Uterus (tissue), 4 donors: ENCODE measurements at places on chromosomes 5 and 9.
A peak's percentile ranks its signal among the peaks of the same experiment; 100 is the strongest.

GRCh38 chr9:125332527-125332926 lies 70.9 kb downstream of the GAPVD1 start:
- H3K36me3 ChIP-seq, result no peaks in the 10 kb centered on the region
- no peak for DNase-seq
- H3K4me1 ChIP-seq, result no peaks in the 10 kb centered on the region
- H3K27ac ChIP-seq, result no peak overlapping the region
- no peak overlapping the region for H3K4me3 ChIP-seq

- H3K27ac ChIP-seq, result no peak overlapping the region
- no peaks in the 10 kb centered on the region for H3K27me3 ChIP-seq
Measured at GRCh38 chr9:119009249-119009648, 360.0 kb downstream of the BRINP1 start.

DNA sequence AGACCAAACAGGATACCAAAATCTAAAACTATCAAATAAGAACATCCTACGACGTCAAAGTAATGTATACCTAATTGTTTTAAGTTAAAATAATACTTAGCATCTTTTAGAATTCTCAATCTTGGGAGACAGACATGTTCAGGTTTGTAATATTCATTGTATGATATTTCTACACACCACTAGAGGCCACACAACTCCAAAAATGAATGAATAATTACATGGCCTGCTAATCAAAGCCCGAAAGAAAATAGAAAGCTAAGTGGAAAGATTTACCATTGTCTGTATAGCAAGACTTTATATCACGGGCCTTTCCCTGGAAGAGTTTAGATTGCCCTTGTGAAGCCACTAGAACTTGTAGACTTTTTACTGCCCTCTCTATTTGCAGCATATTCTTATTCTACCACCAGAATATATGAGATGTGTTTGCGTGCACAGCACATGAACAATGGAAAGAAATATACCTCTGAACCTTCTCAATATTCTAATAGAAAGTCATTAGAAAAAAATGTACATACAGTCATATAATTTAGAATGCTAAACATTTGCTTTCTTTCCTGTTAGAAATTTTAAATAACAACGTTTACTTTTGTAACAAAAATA lies 380.1 kb upstream of the NUDT12 start:
- H3K4me1 ChIP-seq, result no peaks in the 10 kb centered on the region
- no peak for DNase-seq
- H3K4me3 ChIP-seq, result no peak overlapping the region
- no peak overlapping the region for H3K27ac ChIP-seq
- no peaks in the 10 kb centered on the region for H3K27me3 ChIP-seq

DNA sequence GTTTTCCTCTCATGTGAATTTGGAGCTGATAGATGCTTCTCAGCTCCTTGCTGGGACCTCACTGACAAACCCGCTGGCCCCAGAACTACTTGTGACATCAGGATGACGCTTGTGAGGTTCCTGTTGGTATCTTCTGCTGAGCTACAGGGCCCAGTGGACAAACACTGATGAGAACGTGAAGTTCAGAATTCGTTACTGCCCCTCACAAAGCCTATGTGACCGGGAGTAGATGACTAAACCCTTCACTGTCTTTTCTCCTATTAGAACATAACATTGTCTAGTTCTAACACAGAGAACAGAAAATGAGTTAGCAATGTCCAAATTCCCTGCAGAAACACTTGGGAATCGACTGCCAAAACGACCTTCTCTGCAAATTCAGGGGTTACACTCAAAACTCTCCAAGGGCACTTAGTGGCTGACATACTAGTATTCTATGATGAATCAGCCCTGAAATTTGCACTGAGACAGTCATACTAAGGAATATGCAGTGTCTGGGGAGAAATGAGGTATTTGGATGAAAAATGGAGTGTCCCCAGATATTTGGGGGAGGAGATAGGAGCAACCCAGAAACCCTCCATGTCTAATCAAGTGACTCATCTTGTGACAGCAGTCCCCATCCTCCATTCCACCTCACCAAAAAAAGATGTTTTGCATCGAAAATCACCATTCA lies 143.2 kb upstream of the TRIM32 start:
- H3K27me3 ChIP-seq, result no peaks in the 10 kb centered on the region
- H3K4me3 ChIP-seq, result no peak overlapping the region
- no peak for DNase-seq
- no peak overlapping the region for H3K27ac ChIP-seq
- H3K4me1 ChIP-seq, result no peaks in the 10 kb centered on the region

GRCh38 chr5:88677943-88678769 lies 204.8 kb downstream of the MEF2C start:
- no peak overlapping the region for H3K27ac ChIP-seq
- DNase-seq, result no peak
- H3K4me1 ChIP-seq, result peaks cover 11% of the 10 kb centered on the region

GRCh38 chr5:56896763-56897162 lies 12.6 kb upstream of the SETD9 start:
- H3K27ac ChIP-seq, result no peak overlapping the region
- H3K4me3 ChIP-seq, result no peak overlapping the region
- no peaks in the 10 kb centered on the region for H3K27me3 ChIP-seq
- no peaks in the 10 kb centered on the region for H3K36me3 ChIP-seq

GRCh38 chr9:124733964-124734740 lies 37.0 kb downstream of the NR6A1 start:
- no peaks in the 10 kb centered on the region for H3K4me1 ChIP-seq
- no peaks in the 10 kb centered on the region for H3K27me3 ChIP-seq
- no peak overlapping the region for H3K27ac ChIP-seq
- H3K4me3 ChIP-seq, result no peak overlapping the region
- DNase-seq, result no peak
- no peaks in the 10 kb centered on the region for H3K36me3 ChIP-seq

DNA sequence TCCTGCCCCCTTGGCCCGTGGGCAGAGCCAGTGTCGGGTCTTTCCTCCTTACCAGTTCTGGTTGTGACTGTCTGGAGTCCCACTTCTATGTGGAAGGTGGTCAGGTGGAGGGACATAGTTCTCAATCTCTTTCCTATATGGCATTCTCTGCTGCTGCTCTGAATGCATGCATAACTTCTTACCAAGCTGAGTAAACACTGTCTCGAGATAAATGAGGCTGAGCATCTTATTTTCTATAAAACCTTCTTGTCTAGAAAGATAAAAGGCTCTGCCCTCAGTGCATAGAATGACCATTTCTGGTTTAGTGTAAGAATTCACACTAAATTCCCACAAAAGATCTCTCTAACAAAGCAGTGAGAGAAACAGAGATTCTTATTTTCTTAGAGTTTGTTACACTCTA lies 106.2 kb upstream of the TBC1D2 start:
- H3K27ac ChIP-seq, result no peak overlapping the region
- no peak for DNase-seq
- no peaks in the 10 kb centered on the region for H3K36me3 ChIP-seq
- no peak overlapping the region for H3K4me3 ChIP-seq
- H3K4me1 ChIP-seq, result no peaks in the 10 kb centered on the region
- H3K27me3 ChIP-seq, result no peaks in the 10 kb centered on the region

- DNase-seq, result no peak
- no peaks in the 10 kb centered on the region for H3K27me3 ChIP-seq
- H3K27ac ChIP-seq, result peak overlapping the region; percentile 80
- peak overlapping the region; percentile 52 for H3K4me3 ChIP-seq
- no peaks in the 10 kb centered on the region for H3K36me3 ChIP-seq
Measured at GRCh38 chr5:1110307-1111240, 1.3 kb downstream of the SLC12A7 start.

GRCh38 chr9:87714819-87715218 lies 11.1 kb upstream of the CTSL start:
- peak; percentile 50 for DNase-seq
- peak overlapping the region; percentile 69 for H3K27ac ChIP-seq
- H3K27me3 ChIP-seq, result no peaks in the 10 kb centered on the region
- no peaks in the 10 kb centered on the region for H3K4me1 ChIP-seq
- no peaks in the 10 kb centered on the region for H3K36me3 ChIP-seq

- H3K27ac ChIP-seq, result no peak overlapping the region
- H3K4me1 ChIP-seq, result no peaks in the 10 kb centered on the region
- DNase-seq, result no peak
- H3K4me3 ChIP-seq, result no peak overlapping the region
- no peaks in the 10 kb centered on the region for H3K36me3 ChIP-seq
Measured at GRCh38 chr5:106853266-106853665, 817.5 kb downstream of the EFNA5 start.

DNA sequence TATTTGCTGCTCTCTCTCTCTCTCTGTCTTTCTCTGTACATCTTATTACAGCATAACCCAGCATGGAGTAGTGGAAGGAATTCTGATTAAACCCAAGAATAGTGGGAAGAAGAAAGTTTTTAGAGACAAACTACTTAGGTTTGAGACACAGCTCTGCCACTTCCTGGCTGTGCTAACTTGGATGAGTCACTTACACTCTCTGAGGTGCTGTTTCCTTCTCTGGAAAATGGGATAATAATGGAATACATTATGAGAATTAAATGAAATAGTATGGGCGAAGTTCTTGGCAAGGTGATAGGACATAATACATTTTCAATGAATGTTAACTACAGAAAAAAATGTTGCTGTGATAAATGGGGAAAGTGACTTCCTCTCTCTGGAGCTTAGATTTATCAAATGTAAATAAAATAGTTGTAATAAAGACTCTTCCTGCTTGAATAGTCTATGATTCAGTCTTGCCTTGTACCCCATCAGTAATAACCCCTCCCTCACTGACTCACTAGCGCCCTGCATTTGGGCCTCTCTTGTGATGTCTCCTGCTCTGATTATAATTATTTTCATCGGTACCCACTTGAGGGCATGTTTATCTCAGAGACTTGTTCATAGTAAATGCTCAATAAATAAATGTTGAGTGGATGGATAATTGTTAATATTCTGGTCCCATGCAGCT lies 27.6 kb downstream of the KIF4B start:
- H3K27me3 ChIP-seq, result no peaks in the 10 kb centered on the region
- H3K4me1 ChIP-seq, result no peaks in the 10 kb centered on the region
- H3K36me3 ChIP-seq, result no peaks in the 10 kb centered on the region
- DNase-seq, result no peak
- H3K4me3 ChIP-seq, result no peak overlapping the region

GRCh38 chr9:124812441-124812876 lies 35.5 kb downstream of the OLFML2A start:
- peak overlapping the region; percentile 89 for H3K27ac ChIP-seq
- H3K4me3 ChIP-seq, result no peak overlapping the region
- no peaks in the 10 kb centered on the region for H3K36me3 ChIP-seq
- DNase-seq, result peak; percentile 95
- H3K4me1 ChIP-seq, result no peaks in the 10 kb centered on the region

- H3K27me3 ChIP-seq, result no peaks in the 10 kb centered on the region
- no peaks in the 10 kb centered on the region for H3K36me3 ChIP-seq
- no peak overlapping the region for H3K27ac ChIP-seq
- no peak for DNase-seq
Measured at GRCh38 chr5:139446956-139447779, 7.8 kb upstream of the DNAJC18 start.

GRCh38 chr5:152488869-152489268 lies 83.8 kb upstream of the NMUR2 start:
- DNase-seq, result no peak
- H3K36me3 ChIP-seq, result no peaks in the 10 kb centered on the region
- no peak overlapping the region for H3K4me3 ChIP-seq
- H3K4me1 ChIP-seq, result no peaks in the 10 kb centered on the region

- no peak overlapping the region for H3K4me3 ChIP-seq
- no peaks in the 10 kb centered on the region for H3K27me3 ChIP-seq
- peak overlapping the region; percentile 32 for H3K27ac ChIP-seq
- H3K4me1 ChIP-seq, result no peaks in the 10 kb centered on the region
Measured at GRCh38 chr5:120538644-120539043, 74.5 kb downstream of the PRR16 start.

- H3K27me3 ChIP-seq, result no peaks in the 10 kb centered on the region
- H3K36me3 ChIP-seq, result no peaks in the 10 kb centered on the region
- no peak for DNase-seq
- H3K4me3 ChIP-seq, result no peak overlapping the region
Measured at GRCh38 chr9:99606296-99606695, 215.4 kb upstream of the NR4A3 start.

GRCh38 chr5:73638344-73639095 lies 12.5 kb downstream of the ARHGEF28 start:
- H3K4me3 ChIP-seq, result no peak overlapping the region
- H3K27ac ChIP-seq, result no peak overlapping the region
- H3K27me3 ChIP-seq, result no peaks in the 10 kb centered on the region
- no peak for DNase-seq
- H3K36me3 ChIP-seq, result no peaks in the 10 kb centered on the region

GRCh38 chr5:3393920-3394597 lies 201.6 kb upstream of the IRX1 start:
- H3K4me3 ChIP-seq, result no peak overlapping the region
- DNase-seq, result no peak
- H3K27me3 ChIP-seq, result no peaks in the 10 kb centered on the region
- no peaks in the 10 kb centered on the region for H3K36me3 ChIP-seq
- H3K27ac ChIP-seq, result no peak overlapping the region

DNA sequence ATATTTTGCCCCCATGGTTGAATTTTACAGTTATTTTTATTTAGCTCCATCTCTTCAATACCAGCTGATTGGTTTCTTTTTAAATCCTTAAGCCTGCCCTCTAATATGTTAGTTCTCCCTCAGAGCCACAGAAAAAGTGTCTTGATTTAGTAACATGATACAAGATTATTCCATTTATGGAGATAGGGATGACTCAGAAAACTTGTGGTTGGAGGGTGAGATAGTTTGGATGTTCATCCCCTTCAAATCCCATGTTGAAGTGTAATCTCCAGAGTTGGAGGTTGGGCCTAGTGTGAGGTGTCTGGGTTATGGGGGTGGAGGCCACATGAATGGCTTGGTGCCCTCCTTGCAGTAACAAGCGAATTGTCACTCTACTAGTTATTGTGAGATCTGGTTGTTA lies 115.7 kb downstream of the FBXO38 start:
- no peak for DNase-seq
- H3K36me3 ChIP-seq, result no peaks in the 10 kb centered on the region
- H3K27ac ChIP-seq, result no peak overlapping the region
- no peaks in the 10 kb centered on the region for H3K27me3 ChIP-seq

DNA sequence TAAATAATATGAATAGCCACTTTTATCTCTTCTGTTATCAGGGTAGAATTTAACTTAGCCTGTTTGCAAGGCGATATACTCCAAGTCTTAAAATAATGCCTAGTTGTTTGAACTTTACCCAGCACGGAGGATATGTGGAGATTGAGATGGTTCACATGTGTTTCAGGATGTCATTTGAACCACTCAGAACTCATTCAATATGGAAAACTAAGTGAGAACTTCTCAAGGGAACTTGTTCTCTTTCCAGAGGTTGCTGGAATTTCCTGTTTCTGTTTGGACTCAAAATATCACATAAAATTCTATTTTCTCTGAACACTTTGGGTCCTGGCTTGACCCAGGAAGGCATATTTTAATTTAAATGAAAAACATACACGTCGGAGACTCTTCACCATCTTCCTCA lies 139.1 kb upstream of the MYO10 start:
- H3K4me1 ChIP-seq, result peaks cover 4% of the 10 kb centered on the region
- H3K4me3 ChIP-seq, result no peak overlapping the region
- no peaks in the 10 kb centered on the region for H3K36me3 ChIP-seq
- no peak overlapping the region for H3K27ac ChIP-seq
- H3K27me3 ChIP-seq, result no peaks in the 10 kb centered on the region
